ENCODE measurements at places on chromosomes 1 and 21. TPM values are rescaled to one million over a fixed set of nuclear protein-coding genes. Genes with fewer than 3 reads are reported as not detected.

The TAS1R1 gene
- 0.04 TPM for polyA plus RNA-seq

The F3 gene
- 4.4 TPM for polyA plus RNA-seq

The TIPRL gene
- polyA plus RNA-seq = 31.6 TPM

The DDAH1 gene
- 6.1 TPM for polyA plus RNA-seq

The SPRR3 gene
- not detected for polyA plus RNA-seq

All from A549 (cell line).